ENCODE measurements at places on chromosomes 2 and 18.

GRCh38 chr2:231052494-231053451, 3.9 kb upstream of the PSMD1 start:
- DNase-seq: peak; percentile 76
- H3K27ac ChIP-seq: peak overlapping the region; percentile 5
- H3K4me3 ChIP-seq: peak overlapping the region; percentile 88
- H3K27me3 ChIP-seq: no peaks in the 10 kb centered on the region

DNA sequence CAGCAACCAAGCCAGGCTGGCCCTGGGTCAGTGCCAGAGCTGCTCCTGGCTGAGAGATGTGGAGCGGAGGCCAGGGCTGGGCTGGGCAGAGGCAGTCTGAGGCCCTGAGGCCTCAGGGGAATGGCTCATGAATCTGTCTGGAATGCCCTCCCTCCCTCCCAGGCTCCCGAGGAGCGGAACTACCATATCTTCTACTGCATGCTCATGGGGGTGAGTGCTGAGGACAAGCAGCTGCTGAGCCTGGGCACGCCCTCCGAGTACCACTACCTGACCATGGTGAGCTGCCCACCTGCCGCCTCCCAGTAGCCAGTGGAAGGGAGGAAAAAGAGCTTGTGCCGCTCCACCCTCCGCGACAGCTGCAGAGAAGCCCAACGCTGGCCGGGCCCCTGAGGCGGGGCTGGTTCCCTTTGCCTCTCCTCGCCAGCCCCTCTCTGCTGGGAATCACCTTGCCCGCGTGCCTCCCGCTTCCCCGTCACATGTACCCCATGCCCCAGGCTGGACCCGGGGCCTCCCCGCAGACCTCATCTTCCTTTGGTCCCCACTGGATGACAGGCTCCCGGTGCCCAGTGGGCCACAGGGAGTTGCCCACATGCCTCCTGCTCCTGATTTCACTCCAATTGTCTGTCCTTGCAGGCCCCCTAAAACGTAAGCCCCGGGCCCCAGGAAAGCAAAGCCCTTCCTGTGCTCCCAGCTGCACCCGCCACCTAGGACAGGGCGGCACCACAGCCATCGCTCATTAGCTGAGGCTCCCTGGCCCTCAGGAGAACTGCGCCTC, 41.1 kb downstream of the MYO7B start:
- H3K27me3 ChIP-seq: no peaks in the 10 kb centered on the region
- H3K36me3 ChIP-seq: no peaks in the 10 kb centered on the region
- no peak overlapping the region for H3K27ac ChIP-seq
- no peak overlapping the region for H3K4me3 ChIP-seq

DNA sequence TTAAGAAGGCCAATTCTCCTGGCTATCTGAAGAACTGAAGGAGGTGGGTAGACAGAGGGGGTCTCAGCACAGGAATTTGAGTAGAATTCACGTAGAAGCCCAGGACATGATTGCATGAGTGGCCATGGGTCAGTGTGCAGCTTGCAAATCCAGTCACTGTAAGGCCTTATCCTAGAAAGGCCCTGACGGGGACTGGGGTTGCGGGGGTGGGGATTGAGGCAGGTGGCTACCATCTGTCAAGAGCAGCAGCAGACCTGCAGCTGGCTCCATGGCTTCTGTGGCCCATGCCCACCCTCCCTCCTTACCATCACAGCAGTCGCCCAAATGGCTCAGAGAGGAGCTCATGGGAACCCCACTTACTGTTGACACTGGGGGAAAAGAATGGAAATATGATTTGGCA, 34.6 kb upstream of the SLC14A1 start:
- DNase-seq: no peak
- no peak overlapping the region for H3K4me3 ChIP-seq
- H3K27ac ChIP-seq: no peak overlapping the region
- H3K36me3 ChIP-seq: no peaks in the 10 kb centered on the region
- no peaks in the 10 kb centered on the region for H3K27me3 ChIP-seq
- H3K4me1 ChIP-seq: peaks cover 57% of the 10 kb centered on the region

GRCh38 chr2:109663721-109664120, 49.6 kb downstream of the SOWAHC start:
- no peak overlapping the region for H3K4me3 ChIP-seq
- H3K4me1 ChIP-seq: no peaks in the 10 kb centered on the region
- H3K27ac ChIP-seq: no peak overlapping the region
- DNase-seq: no peak
- no peaks in the 10 kb centered on the region for H3K27me3 ChIP-seq

DNA sequence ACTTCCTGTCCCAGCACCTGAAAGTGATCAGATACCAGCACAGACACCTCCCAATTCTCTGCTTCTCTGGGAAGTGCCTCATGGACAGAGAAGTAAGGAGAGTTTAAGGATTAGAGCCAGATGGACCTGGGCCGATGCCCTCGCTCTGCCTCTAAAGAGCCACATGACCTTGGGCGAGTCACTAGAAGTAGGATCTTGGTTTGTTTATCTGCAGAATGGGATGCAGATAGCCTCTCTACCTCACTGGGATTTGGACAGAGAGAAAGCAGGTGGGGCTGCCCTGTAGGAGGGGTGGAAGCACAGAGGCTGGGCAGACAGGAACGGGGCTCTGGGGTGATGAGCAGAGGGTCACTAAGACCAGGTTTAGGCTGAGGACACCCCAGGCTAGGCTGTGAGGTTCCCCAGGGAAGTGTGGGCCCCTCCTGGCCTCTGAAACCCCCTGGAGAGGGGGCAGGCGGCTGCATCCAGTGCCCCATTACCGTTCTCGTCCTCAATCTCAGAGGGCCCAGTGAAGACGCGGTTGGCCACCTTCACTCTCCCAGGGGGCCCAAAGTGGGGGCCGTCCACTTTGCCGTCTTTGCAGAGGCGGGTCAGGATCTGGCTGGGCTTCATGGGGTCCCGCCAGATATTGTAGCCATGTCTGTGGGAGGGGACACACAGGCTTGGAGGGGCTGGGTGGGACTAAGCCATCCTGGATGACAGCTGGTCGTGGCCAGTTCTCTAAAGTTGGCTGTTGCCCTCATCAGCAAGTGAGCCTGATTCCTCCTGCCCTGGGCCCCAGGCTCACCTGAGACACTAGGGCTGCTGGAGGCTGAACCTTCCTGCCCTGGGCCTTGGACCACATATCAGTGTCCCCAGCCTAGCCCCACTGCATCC, 13.3 kb downstream of the OTOF start:
- no peak overlapping the region for H3K27ac ChIP-seq
- H3K4me3 ChIP-seq: no peak overlapping the region
- no peaks in the 10 kb centered on the region for H3K27me3 ChIP-seq
- no peaks in the 10 kb centered on the region for H3K4me1 ChIP-seq
- no peaks in the 10 kb centered on the region for H3K36me3 ChIP-seq

DNA sequence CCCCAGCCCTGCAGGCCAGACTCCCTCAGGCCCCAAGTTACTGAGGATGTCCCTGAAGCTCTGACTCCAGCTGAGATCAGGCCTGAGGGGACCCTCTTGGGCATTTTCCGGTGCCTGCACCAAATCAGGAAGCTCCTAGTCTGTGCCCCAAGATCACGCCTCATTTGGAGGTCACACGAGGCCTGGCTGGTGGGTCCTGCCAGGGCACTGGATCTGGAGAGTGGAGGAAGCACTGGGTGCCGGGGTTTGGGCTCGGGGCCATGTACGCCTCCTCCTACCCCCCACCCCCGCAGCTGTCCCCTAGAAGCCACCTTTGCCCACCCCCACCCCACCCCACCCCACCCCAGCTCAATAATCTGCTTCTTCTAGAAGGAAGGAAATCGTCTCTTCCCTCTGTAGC, 16.2 kb downstream of the SH2D6 start:
- H3K36me3 ChIP-seq: no peaks in the 10 kb centered on the region
- H3K4me1 ChIP-seq: peaks cover 20% of the 10 kb centered on the region
- H3K27me3 ChIP-seq: no peaks in the 10 kb centered on the region
- no peak for DNase-seq
- H3K4me3 ChIP-seq: no peak overlapping the region
- no peak overlapping the region for H3K27ac ChIP-seq
